ENCODE measurements at places on chromosomes 3 and 15.

GRCh38 chr3:112074616-112075497 is 11.3 kb upstream of the C3orf52 start:
- DNase-seq = no peak
- H3K27ac ChIP-seq = peak overlapping the region; percentile 97
- no peaks in the 10 kb centered on the region for H3K27me3 ChIP-seq
- peaks cover 4% of the 10 kb centered on the region for H3K36me3 ChIP-seq
- peaks cover 21% of the 10 kb centered on the region for H3K4me1 ChIP-seq

DNA sequence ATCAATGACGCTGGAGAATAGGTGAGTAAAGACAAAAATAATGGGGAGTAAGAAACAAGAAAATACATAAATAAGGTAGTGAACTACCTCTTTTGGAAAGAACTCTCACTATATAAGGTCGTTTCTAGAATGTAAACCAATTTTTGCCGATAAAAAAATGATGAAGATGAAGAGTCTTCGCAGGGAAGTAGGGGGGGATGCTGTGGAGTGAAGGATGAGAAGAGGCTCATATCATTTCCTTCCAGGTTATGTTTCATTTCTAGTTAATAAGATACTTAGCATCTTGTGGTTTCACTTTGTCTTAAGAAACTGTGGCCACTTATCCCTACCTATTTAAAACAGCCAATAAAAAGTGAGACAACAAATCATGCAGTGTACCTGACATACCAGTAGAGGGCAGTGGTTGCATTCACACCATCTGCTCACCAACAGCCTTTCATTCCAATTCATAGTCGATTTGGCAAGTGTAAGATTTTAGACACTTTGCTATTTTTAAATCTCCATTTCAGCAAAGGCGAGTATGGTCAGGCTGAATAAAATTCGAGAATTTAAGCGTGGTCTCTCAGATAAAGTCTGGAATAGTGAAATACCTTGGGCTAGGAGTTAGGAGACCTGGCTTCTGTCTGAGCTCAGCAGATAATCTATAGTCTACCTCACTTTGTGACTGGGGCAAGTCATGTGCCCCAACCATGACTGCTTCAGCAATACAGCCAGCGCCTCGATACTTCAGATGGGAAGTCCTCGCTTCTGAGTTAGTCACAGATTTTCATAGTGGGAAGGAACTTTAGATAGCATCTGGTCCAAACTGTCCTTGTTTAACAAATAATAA is 28.9 kb upstream of the ICE2 start:
- no peak overlapping the region for H3K4me3 ChIP-seq
- H3K4me1 ChIP-seq = peaks cover 14% of the 10 kb centered on the region
- H3K36me3 ChIP-seq = peaks cover 5% of the 10 kb centered on the region
- H3K27ac ChIP-seq = no peak overlapping the region
- no peaks in the 10 kb centered on the region for H3K27me3 ChIP-seq

DNA sequence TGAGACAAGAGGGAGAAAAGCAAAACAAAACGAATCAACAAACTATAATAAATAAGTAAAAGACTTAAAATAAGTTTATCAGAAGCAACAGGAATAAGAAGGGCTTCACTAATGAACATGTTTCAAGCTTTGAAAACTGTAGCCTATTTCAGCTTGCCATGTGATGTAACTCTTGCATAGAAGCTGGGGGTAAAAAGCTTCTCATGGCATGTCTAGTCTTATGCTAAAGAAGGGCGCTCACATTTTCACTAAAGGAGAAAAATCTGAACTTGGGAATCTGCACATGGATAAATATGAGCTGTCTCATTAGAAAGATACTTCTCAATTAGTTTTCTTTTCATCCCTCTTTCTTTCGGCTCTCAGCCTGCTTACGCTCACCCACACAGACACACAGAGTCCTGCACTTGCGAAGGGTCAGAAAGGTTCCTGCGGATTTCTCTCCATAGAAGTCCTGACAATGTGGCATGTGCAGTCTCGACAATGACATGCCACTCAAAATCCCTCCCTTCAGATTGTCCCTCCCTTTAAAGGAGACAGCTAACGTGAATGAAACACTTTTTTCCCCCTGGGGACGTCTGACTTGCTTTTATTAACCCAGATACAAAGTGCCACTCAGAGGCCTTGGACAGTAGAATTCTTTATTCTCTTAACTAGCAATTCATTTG is 568.9 kb upstream of the NR2F2 start:
- DNase-seq = no peak
- H3K4me3 ChIP-seq = no peak overlapping the region
- peaks cover 19% of the 10 kb centered on the region for H3K4me1 ChIP-seq
- no peak overlapping the region for H3K27ac ChIP-seq
- no peaks in the 10 kb centered on the region for H3K27me3 ChIP-seq
- no peaks in the 10 kb centered on the region for H3K36me3 ChIP-seq

- no peak overlapping the region for H3K4me3 ChIP-seq
- H3K27me3 ChIP-seq = no peaks in the 10 kb centered on the region
- H3K36me3 ChIP-seq = peaks cover 49% of the 10 kb centered on the region
- no peak overlapping the region for H3K27ac ChIP-seq
- DNase-seq = no peak
Observed at GRCh38 chr15:42185801-42186200, 22.3 kb downstream of the VPS39 start.

- DNase-seq = no peak
- H3K4me1 ChIP-seq = peaks cover 57% of the 10 kb centered on the region
- H3K36me3 ChIP-seq = peaks cover 3% of the 10 kb centered on the region
- no peak overlapping the region for H3K4me3 ChIP-seq
- H3K27me3 ChIP-seq = no peaks in the 10 kb centered on the region
Observed at GRCh38 chr15:65368302-65369211, 9.2 kb downstream of the IGDCC3 start.

DNA sequence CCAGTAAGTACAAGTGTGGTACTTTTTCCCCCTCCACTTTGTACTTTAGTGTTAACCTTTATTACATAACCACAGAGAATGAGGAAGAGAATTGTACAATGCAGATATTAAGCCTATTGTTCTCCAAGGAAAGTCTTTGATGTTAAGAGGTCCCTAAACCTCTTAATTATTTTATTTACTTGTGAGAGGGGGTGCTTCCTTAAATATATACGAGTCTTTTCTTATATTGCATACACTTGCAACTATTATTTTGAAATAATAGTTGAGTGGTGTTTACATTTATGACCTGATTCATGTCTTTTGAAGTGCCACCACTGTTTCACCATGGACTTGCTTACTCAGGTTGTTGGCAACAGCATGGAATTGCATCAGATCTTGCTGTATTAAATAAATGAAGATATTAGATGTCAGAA is 10.1 kb downstream of the USP3 start:
- peaks cover 49% of the 10 kb centered on the region for H3K4me1 ChIP-seq
- DNase-seq = no peak
- H3K27ac ChIP-seq = no peak overlapping the region
- H3K36me3 ChIP-seq = no peaks in the 10 kb centered on the region

- DNase-seq = no peak
- no peak overlapping the region for H3K4me3 ChIP-seq
- H3K27me3 ChIP-seq = peaks cover 13% of the 10 kb centered on the region
- no peaks in the 10 kb centered on the region for H3K36me3 ChIP-seq
- no peak overlapping the region for H3K27ac ChIP-seq
- H3K4me1 ChIP-seq = peaks cover under 1% of the 10 kb centered on the region
Observed at GRCh38 chr15:60695713-60696522, 217.0 kb upstream of the ICE2 start.

DNA sequence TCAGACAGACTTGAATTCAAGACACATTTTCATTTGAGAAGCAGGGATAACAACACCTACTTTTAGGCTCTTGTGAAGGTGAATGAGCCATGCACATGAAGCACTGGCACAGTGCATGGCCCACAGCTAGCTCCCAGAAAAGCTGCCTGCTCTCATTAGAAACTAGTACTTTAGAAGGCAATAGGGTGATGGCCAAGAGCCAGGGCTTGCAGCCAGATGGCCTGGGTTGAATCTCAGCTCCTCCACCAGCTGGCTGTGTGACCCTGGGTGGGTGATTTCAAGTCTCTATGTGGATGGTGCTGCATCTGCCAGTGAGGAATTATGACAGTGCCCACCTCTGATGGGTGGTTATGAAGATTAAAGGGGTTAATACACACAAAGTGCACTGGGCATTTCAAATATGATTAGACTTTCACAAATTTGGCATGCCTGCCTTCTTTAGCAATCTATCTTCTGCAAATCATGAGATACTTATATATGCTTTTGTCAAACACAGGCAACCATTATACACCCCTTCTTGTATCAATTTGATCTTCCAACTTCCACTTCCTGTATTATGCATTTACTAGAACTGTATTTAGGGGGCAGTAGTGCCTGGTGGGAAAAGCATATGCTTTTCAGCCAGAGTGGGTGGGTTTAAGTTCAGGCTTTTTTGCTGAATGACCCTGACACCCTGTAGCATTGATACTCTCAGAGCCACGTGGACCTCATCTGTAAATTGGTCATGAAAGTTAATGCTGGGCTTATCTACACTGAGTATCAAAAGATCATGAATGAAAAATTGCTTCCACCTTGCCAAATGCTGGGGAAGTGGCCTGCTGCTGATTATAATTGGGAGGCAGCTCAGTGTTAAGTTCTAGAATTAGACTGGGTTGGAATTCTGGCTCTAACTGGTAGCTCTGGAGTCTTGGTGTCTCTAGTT is 34.7 kb upstream of the RBP1 start:
- H3K27ac ChIP-seq = no peak overlapping the region
- peaks cover 38% of the 10 kb centered on the region for H3K36me3 ChIP-seq
- H3K4me3 ChIP-seq = no peak overlapping the region

DNA sequence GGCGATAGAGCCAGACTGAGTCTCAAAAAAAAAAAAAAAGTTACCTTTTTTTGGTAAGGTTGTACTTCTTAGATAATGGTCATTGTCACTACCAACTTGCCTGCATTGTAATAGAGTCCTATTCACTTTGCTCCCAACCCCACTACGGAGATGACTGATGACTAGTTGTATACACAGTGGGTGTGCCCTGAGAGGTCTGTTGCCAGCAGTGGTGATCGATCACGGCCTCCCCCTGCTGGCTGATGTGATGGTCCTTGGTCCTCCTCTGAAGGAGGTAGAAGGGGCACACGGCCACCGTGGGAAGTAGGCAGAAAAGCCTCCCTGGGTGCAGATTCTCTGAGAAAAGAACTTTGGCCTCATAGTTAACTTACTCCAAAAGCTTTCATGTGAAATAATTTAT is 10.7 kb downstream of the GCNT3 start:
- no peaks in the 10 kb centered on the region for H3K36me3 ChIP-seq
- peaks cover 2% of the 10 kb centered on the region for H3K4me1 ChIP-seq
- DNase-seq = no peak
- no peak overlapping the region for H3K4me3 ChIP-seq
- no peak overlapping the region for H3K27ac ChIP-seq

DNA sequence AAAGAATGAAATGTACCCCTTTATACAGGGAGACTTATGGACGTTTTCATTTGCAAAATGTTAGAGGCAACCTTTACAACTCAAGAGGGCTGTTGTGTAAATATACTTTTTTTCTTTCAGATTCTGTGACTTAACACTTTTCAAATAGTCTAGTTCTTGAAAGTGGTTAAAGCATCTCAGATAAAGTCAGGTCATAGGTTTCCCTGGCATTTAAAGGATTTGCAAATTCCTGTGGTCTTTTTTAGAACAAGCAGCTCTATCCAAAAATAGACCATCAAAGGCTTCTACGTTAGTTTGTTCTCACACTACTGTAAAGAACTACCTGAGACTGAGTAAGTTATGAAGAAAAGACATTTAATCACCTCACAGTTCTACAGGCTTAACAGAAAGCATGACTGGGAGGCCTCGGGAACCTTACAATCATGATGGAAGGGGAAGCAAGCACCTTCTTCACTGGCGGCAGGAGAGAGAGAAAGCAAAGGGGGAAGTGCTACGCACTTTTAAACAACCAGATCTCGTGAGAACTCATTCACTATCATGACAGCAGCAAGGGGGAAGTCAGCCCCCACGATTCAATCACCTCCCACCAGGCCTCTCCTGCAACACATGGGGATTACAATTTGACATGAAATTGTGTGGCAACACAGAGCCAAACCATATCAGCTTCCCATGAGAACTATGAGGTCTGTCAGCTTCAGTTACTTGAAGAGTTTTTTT is 23.3 kb upstream of the GABRR3 start:
- H3K27me3 ChIP-seq = no peaks in the 10 kb centered on the region
- H3K4me3 ChIP-seq = no peak overlapping the region
- peaks cover 2% of the 10 kb centered on the region for H3K4me1 ChIP-seq
- no peaks in the 10 kb centered on the region for H3K36me3 ChIP-seq
- no peak for DNase-seq
- H3K27ac ChIP-seq = no peak overlapping the region

DNA sequence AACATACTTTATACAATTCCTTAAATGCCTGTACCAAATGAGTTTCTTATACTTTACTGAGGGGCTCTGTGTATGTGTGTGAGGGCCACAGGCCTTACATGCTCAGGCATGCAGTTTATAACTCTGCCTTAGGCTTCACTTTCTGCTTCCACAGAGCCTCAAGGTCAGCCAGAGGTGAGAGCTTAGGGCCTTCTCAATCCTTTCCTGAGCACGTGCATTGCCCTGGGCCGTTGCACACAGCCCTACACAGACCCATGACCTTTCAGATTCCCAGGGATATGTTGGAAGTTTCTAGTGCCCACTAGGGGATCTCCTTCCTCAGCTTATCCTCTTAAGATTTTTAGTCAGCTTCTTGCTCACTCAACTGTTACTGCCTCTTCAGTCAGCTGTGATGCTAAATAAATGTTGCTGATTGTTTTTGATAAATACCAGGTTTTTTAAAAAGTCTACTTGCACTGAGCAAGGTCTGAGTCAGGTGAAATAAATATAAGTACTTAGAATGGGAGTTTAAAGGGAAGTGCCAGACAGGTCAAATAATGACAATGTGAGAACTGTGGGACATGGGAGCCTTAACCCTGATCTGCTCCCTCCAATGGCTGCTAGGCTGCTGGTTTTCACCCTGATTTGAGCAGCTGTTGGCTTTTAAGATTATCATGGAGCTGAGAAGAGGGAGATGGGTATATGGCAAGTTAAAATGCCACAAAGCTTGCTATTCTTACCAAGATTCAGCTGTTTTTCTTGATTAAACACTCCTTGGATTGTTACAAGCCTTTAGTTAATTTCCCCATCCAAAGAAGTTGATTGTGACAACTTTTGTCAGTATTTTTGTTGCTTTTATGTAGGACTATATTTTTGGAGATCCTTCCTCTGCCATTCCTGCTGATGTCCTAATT is 169.5 kb downstream of the PLD1 start:
- peaks cover 23% of the 10 kb centered on the region for H3K36me3 ChIP-seq
- no peaks in the 10 kb centered on the region for H3K27me3 ChIP-seq
- peaks cover 12% of the 10 kb centered on the region for H3K4me1 ChIP-seq
- H3K27ac ChIP-seq = peak overlapping the region; percentile 80

GRCh38 chr3:67017211-67017610 is 19.1 kb downstream of the KBTBD8 start:
- peak overlapping the region; percentile 6 for H3K27ac ChIP-seq
- no peaks in the 10 kb centered on the region for H3K36me3 ChIP-seq
- DNase-seq = no peak
- peaks cover 35% of the 10 kb centered on the region for H3K4me1 ChIP-seq

- H3K4me1 ChIP-seq = peaks cover 47% of the 10 kb centered on the region
- H3K27me3 ChIP-seq = peaks cover 1% of the 10 kb centered on the region
- peak overlapping the region; percentile 95 for H3K27ac ChIP-seq
- H3K36me3 ChIP-seq = peaks cover 6% of the 10 kb centered on the region
Observed at GRCh38 chr3:4978966-4979427, 240 bp upstream of the BHLHE40 start.

- peaks cover 10% of the 10 kb centered on the region for H3K4me1 ChIP-seq
- no peak overlapping the region for H3K27ac ChIP-seq
- no peak overlapping the region for H3K4me3 ChIP-seq
Observed at GRCh38 chr3:111336511-111336910, 205.5 kb upstream of the CD96 start.

GRCh38 chr3:98692787-98693473 is 70.2 kb upstream of the ST3GAL6 start:
- H3K4me3 ChIP-seq = no peak overlapping the region
- no peak for DNase-seq
- H3K36me3 ChIP-seq = no peaks in the 10 kb centered on the region
- H3K27ac ChIP-seq = no peak overlapping the region
- no peaks in the 10 kb centered on the region for H3K4me1 ChIP-seq
- H3K27me3 ChIP-seq = no peaks in the 10 kb centered on the region

Measured in mesothelial cell of epicardium (in vitro differentiated cells).